RCC 7860 (cell line): ENCODE measurements at places on chromosomes 12 and 14.

DNA sequence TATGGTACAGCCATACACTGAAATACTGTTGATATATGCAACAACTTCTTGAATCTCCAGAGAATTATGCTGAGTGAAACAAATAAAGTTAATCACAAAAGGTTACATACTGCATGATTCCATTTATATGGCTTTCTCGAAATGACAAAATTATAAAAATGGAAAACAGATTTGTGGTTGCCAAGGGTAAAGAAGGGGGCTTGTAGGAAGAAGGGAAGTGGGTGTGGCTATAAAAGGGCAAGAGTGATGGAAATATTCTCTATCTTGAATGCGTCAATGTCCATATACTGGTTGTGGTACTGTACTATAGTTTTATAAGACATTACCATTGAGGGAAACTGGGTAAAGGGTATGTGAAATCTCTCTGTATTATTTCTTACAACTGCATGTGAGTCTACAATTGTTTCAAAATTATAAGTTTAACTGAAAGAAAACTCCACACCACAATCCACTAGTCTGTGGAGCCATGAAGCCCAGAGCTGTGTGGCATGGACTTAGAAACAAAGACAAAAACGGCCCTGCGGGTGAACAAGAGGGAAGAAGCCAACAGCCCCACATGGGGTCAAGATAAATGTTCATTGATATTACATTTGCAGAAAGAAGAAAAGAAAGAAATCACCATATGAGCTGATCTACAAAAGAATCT lies 18.3 kb upstream of the TSPAN11 start:
- DNase-seq: no peak

DNA sequence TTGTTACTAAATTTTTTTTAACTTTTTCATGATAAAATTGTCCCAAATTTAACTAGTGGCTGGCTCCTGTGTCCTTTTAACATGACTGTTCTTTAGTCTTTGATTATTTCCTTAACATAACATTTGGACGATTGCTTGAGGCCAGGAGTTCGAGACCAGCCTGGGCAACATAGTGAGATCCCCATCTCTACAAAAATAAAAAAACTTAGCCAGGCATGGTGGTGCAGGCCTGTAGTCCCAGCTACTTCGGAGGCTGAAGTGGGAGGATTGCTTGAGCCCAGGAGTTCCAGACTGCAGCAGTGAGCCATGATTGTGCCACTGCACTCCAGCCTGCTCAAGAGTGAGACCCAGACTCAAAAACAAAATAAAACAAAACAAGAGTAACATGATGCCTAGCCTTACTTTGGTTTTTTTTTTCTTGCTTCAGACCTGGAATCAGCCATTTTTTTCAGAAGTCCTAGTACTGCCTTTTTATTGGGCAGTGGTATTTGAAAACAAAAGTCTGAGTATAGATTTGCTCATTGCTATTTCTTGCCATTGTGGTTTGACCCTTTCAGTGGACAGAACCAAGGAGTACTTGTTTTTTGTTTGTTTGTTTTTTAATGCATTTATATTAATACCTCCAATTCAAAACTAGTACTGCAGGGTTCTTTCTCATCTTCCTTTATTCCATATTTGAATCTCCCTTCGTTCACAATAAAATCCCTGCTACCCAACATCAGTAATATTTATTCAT lies 4.8 kb downstream of the TOGARAM1 start:
- no peak for DNase-seq

DNA sequence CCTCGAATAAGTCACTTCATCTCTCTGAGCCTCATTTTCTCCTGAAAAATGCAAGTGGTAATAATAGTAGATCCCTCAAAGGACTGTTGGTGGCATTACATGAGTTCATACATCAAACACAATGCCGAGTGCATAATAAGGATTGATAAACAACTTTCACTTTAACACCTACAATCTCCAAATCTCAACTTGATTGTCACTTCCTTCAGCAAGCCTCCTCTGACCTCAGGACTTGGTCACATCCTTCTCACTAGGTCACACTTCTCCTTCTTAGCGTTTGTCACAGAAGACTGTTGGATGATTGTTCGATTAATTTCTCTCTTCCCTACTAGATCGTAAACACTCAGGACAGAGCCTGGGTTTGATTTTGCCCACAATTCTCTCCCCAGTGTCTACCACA lies 7.9 kb upstream of the PRKAB1 start:
- DNase-seq: no peak

- DNase-seq: no peak
These were observed 597 bp upstream of the DYNC1H1 start for GRCh38 chr14:101963656-101964296.

- DNase-seq: peak; percentile 88
These were observed 163.0 kb downstream of the OTOGL start for GRCh38 chr12:80262346-80262745.

DNA sequence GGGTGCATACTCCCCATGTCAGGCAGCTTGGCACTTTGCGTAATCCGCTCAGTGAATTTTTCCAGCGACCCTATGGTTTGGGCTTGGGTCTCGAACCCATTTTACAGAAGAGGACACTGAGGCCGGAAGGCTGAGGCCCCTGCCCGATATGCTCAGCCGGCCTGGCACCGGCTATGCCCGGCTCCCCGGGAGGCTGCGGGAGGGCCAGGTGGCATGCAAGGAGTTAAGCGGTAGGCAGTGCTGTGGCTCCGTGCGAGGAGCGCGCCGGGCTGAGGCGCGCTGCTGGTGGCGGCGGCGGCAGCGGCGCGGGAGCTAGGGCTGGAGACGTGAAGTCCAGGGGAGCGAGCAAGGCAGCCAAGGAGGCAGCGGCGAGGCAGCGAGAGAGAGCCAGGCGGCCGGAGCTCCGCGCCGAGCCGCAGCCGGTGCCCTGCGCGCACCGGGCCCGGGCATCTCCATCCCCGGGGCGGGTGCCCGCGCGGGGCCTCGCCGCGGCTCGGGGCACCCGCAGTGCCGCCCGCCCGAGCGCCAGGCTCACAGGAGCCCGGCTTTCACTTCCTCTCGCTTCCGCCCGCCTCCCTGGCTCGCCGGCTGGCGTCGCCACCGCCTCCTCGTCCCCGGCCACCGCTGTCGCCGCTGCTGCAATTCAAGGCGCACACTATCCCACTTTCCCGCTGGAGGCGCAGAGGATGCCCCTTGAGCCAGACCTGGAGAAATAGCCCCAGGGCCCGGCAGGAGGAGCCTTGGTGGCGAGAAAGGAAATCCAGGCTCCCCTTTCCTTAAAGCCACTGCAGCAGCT lies at the start of gene WSCD2:
Gene WSCD2 (plus strand): TSS at position 272 of the 796 bp plus-strand sequence. CDS start 66,545 bp downstream, outside the sequence.
- no peak for DNase-seq

GRCh38 chr12:3087758-3088650 lies 10.8 kb downstream of the TSPAN9 start:
- DNase-seq: no peak

- no peak for DNase-seq
These were observed 32.5 kb upstream of the PARP11 start for GRCh38 chr12:3905664-3906063.

DNA sequence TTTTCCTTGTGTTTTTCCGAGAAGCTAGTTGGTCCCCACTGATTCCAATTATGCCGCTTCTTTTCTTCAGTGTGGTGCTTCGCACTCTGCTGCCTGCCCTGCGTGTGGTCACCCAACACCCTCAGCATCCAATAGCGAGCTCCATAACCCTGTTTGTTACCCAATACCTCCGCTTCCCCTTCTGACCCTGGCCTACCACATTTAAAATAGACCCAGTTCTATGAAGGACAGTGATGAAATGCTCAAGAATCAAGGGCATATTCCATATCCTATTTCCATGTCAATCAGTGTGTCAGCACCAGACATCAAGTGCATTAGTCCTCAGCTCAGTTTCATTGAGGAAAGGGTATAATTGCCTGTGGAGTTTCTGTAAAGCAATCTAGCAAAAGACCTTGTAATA lies 9.5 kb downstream of the NDRG2 start:
- DNase-seq: no peak

DNA sequence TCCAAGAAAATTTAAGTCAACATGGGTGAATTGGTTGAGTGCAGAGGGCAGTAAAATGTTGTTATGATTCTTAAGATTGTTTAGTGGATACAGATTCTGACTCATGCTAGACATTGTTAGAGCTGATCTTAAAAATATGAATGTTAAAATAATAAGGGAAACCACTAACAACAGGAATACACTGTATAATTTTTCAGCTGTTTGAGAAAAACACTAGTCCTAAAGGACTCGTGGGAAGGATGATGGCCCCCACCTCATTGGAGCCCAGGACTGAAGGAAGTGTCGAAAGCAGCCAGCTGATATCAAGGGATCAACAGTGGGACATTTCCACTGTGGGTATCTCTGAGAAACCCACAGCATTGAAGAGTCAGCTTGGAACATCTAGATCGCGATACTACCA lies 82.9 kb upstream of the SCAF11 start:
- DNase-seq: no peak

DNA sequence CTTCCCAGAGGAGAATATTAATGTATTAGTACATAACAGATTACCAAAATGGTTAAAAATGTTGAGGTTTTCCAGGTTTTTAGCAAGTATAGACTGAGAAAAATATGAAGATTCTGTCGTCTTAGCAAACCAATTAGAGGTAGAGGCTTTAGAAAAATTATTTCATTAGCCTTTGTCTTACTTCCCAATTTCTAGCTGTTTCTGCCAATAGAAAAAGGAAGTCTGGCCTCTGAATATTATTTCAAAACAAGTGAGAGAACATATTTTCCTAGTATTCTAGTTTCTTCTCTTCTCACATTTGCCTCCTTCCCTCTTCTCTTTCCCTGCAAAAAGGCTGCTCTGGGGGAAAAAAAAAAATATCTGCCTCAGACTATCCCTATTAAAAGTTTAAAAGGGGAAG lies 16.4 kb downstream of the IPO8 start:
- DNase-seq: no peak

- DNase-seq: no peak
These were observed 207.8 kb downstream of the PAWR start for GRCh38 chr12:79482921-79483320.

- DNase-seq: no peak
These were observed 67.4 kb upstream of the FBRSL1 start for GRCh38 chr12:132422381-132423043.

DNA sequence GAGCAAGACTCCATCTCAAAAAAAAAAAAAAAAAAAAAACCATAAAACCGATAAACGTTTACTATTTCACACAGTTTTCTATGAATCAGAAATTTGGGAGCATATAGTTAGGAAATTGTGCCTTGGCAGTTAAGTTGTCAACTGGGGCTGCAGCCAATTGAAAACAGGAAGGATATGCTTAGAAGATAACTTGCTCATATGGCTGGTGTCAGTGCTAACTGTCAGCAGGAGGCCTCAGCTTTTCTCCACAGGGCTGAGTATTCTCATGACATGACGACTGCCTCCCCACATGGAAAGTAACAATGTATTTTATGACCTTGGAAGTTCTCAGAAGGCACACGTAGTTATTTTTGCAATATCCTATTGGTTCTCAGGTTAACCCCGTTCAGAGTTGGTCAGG lies 29.6 kb upstream of the OR5AU1 start:
- DNase-seq: no peak
